Small intestine (tissue), 16 donors: ENCODE measurements at places on chromosomes 2 and 18. TPM values are rescaled to one million over a fixed set of nuclear protein-coding genes. Genes with fewer than 3 reads are reported as not detected.
A peak's percentile ranks its signal among the peaks of the same experiment; 100 is the strongest.

- DNase-seq, result no peak
Observed at GRCh38 chr2:3094999-3095958, 282.3 kb downstream of the EIPR1 start.

DNA sequence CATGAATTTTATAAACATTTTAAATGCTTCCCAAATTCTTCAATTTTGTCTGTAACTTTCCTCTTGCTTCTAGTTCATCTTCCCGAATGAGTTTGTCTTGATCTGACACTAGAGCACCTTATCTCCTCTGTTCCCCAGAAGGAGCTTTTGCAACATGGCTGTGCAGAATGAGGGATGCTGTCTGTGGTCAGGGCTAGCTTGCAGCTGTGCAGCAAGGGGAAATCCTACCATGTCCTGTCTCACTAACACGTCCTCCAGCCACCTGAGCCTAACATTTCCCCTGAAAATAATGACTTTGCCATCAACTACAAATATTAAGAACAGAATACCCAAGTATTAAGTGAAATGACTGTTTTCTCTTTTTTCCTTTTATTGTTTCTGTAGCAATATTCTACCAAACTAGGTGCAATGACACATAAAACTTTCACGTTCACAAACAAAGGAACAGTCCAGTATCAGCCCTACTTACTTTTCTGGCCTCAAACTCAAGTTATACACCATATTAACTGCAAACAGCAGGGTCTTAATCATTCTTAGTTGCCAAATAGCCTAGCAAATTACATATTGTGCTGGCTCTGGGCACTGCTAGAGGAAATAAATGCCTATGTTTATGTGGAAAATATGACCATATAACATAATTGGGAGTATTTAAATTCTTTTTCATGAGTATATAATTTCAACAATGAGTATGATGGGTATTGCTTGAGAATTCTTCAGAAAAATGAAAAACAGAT lies 423.3 kb downstream of the CMPK2 start:
- DNase-seq, result no peak

TTLL4 gene
- polyA plus RNA-seq, result 25.7 TPM

DNA sequence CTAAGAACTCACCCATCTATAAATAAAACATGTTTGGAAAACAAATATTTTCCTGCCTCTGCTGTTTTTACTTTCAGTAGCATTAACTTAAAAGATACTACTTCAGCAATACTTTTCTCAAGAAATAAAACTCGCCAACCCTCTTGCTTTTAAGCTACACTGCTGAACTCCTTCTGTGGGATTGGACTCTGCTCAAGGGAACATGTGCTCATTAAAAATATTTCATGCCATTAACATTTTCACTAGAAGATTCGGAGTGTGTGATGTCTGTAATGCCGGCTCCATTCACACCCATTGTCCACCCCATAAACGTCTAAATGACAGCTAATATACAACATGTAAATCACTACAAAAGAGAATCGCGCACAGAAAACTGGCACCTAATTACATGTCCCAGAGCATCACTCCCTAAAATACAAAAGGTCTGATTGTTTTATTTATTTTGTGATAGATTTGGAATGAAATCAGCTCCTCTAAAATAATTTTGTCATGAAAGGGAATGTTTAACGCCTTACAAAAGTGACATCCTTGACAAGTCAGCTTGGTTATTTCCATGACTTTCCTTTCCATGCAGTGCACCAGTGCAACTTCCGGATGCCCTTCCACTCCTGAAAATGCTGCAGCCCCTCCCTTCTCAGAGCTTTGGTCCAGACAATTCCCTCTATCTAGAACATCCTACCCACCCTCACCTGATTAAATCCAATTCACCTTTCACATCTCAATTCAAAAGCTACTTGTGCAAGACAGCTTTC lies 73.1 kb downstream of the ANKRD44 start:
- no peak for DNase-seq

DNA sequence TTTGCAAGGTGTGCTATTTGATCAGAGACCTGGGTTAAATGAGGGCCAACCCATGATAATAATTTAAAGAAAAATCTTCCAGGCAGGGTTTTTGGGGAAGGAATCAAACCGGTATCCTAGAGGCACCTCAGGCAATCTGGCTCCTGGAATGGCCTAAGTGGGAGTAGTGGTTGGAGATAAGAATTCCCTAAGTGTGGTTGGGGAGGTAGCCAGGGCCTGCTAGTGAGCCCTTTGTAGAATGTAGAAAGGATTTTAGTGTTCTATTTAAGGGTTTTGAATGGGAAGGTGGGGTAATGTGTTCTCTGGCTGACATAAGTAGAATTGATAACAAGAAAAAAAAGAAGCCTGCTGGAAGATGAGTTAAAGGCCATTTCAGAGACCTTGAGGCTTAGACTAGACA lies 422.2 kb downstream of the XIRP2 start:
- DNase-seq, result no peak

- no peak for DNase-seq
Observed at GRCh38 chr2:198916548-198917080, 541.1 kb downstream of the SATB2 start.

DNA sequence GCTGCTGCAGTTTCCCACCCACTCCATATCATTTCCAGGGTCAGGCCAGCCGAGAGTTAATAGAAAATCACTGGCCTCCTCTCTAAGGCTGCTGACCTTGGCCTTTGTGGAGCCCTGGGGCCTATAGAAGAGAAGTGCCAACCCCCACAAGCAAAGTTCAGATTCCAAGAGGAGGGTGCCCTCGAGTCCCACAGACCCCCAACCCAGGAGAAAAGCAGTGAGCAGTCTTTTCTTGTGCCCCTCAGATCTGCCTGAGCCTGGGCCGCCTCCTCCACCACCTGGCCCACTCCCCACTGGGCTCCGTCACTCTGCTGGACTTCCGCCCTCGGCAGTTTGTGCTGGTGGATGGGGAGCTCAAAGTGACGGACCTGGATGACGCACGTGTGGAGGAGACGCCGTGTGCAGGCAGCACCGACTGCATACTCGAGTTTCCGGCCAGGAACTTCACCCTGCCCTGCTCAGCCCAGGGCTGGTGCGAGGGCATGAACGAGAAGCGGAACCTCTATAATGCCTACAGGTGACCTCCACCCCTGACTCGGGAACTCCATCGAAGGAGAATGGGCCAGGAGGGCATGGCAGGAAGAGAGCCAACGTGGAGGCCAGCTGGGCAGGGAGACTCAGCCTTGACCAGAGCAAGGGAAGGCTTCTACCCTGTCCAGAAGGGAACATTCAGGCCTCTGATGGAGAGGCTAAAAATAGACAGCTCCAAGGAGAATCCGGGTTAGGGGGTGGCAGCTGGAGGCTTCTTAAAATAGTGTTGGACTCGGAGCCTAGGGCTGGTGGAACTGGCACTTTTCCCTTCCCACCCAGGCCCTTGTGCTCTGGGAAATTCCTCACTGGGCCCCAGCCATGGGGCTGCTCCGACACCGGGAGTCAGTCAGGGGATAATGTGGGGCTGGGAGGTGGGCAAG lies 6.2 kb downstream of the PKDCC start:
- DNase-seq, result peak; percentile 74
